ENCODE measurements at places on chromosomes 2 and 18. TPM values are rescaled to one million over a fixed set of nuclear protein-coding genes. Genes with fewer than 3 reads are reported as not detected.

CHRND gene
- not detected for total RNA-seq

APCDD1 gene
- under 0.01 TPM for total RNA-seq

SERPINB13 gene
- not detected for total RNA-seq

FAM124B gene
- total RNA-seq = 1.6 TPM

SGPP2 gene
- total RNA-seq = 0.94 TPM

SRD5A2 gene
- total RNA-seq = not detected

INHBB gene
- 0.10 TPM for total RNA-seq

NCKAP5 gene
- total RNA-seq = under 0.01 TPM

LRRC30 gene
- not detected for total RNA-seq

WDR75 gene
- total RNA-seq = 60.6 TPM

IL1R2 gene
- total RNA-seq = 1.4 TPM

REG3A gene
- total RNA-seq = not detected

CRYBA2 gene
- total RNA-seq = not detected

RAMP1 gene
- 2.1 TPM for total RNA-seq

GPBAR1 gene
- total RNA-seq = 2.9 TPM

HOXD9 gene
- total RNA-seq = not detected

UGT1A3 gene
- total RNA-seq = not detected

GAREM2 gene
- total RNA-seq = 1.0 TPM

SLC1A4 gene
- total RNA-seq = 3.6 TPM

CPS1 gene
- total RNA-seq = 0.42 TPM

NRP2 gene
- total RNA-seq = 7.5 TPM

KCNS3 gene
- not detected for total RNA-seq

MC2R gene
- total RNA-seq = under 0.01 TPM

ASPRV1 gene
- total RNA-seq = 0.84 TPM

IL1RL2 gene
- total RNA-seq = 0.31 TPM
